Mononuclear cell (primary cell): ENCODE measurements at places on chromosomes 13 and 19. TPM values are rescaled to one million over a fixed set of nuclear protein-coding genes. Genes with fewer than 3 reads are reported as not detected.

Gene FAM216B
- not detected for total RNA-seq

Gene COMP
- total RNA-seq, result not detected

Gene PGLYRP1
- total RNA-seq, result not detected

Gene NXNL1
- not detected for total RNA-seq

Gene CCDC169
- not detected for total RNA-seq

Gene A1BG
- 17.7 TPM for total RNA-seq

Gene DNAAF3
- total RNA-seq, result 0.52 TPM

Gene GRIK5
- 0.21 TPM for total RNA-seq

Gene EFNB2
- total RNA-seq, result 0.21 TPM

Gene CD209
- total RNA-seq, result 0.21 TPM

Gene CLEC17A
- total RNA-seq, result 1.6 TPM

Gene ELSPBP1
- total RNA-seq, result not detected

Gene IGFL2
- not detected for total RNA-seq

Gene CXCL17
- total RNA-seq, result not detected

Gene SLC7A10
- total RNA-seq, result not detected

Gene S1PR4
- total RNA-seq, result 81.6 TPM

Gene BBC3
- total RNA-seq, result 8.4 TPM

Gene SERPINE3
- 0.10 TPM for total RNA-seq

Gene SIGLECL1
- total RNA-seq, result not detected

Gene EBI3
- total RNA-seq, result 0.42 TPM

Gene GRIN2D
- total RNA-seq, result 0.10 TPM

Gene TNNT1
- 9.7 TPM for total RNA-seq

Gene CGB3
- total RNA-seq, result not detected

Gene THSD8
- total RNA-seq, result not detected

Gene CAPN12
- 1.8 TPM for total RNA-seq

Gene MCEMP1
- total RNA-seq, result 1.8 TPM

Gene OR7A5
- 0.10 TPM for total RNA-seq

Gene CCL25
- not detected for total RNA-seq

Gene RFPL4A
- not detected for total RNA-seq
